ENCODE measurements at places on chromosomes 6 and 20.
A peak's percentile ranks its signal among the peaks of the same experiment; 100 is the strongest.

- DNase-seq: no peak
Measured at GRCh38 chr6:121686611-121687023, 251.2 kb downstream of the GJA1 start.

GRCh38 chr20:34065260-34065659 is 46.8 kb downstream of the EIF2S2 start:
- DNase-seq: peak; percentile 25

DNA sequence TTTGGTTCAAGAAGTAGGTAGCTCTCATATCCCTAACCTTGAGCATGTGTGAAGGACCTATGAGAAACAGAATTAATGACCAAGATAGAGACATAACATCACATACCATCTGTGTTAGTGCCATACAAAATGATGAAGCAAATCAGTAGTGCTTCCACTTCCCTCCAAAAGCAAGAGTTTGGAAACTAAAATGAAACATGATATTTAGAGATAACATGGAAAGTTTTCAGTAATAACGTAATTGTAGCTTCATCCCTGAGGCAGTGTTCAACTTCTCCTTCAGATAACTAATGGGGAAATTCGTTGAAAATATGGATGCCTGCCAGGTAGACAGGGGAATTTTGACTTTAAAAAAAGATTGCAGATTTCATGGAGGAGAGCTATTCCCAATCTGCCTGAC is 248.4 kb upstream of the IRAK1BP1 start:
- no peak for DNase-seq

- DNase-seq: peak; percentile 48
Measured at GRCh38 chr20:48841875-48842529, 14.2 kb upstream of the PREX1 start.

Data from foreskin keratinocyte (primary cell).